ENCODE measurements at places on chromosomes 1 and 21. TPM values are rescaled to one million over a fixed set of nuclear protein-coding genes. Genes with fewer than 3 reads are reported as not detected.

S100A8 gene
- total RNA-seq: not detected

- H3K27ac ChIP-seq: no peak overlapping the region
- DNase-seq: no peak
- H3K4me3 ChIP-seq: no peak overlapping the region
- H3K27me3 ChIP-seq: no peaks in the 10 kb centered on the region
Observed at GRCh38 chr21:21714426-21714825, 716.2 kb downstream of the NCAM2 start.

DNA sequence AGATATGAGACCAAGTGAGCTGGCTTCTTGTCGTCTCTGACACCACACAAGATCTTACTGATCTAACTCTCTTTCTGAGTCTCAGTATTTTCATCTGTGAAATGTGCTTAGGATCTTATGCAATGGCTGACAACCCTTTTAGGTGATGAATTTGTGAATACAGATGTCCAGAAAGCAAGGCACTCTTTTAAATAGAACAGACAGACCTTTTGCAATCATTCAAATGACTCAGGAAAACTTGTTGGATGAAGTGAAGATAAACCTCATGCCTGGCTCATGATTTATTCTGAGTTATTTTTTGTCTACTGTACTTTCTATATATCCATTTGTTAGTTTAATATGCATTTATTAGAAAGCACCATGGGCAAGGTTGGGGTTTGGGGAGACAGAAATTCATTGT lies 411.3 kb downstream of the PTPRU start:
- no peaks in the 10 kb centered on the region for H3K27me3 ChIP-seq
- no peaks in the 10 kb centered on the region for H3K36me3 ChIP-seq
- no peak overlapping the region for H3K4me3 ChIP-seq

- no peak overlapping the region for H3K27ac ChIP-seq
- no peaks in the 10 kb centered on the region for H3K36me3 ChIP-seq
- H3K27me3 ChIP-seq: peaks cover 5% of the 10 kb centered on the region
- no peaks in the 10 kb centered on the region for H3K4me1 ChIP-seq
- H3K4me3 ChIP-seq: no peak overlapping the region
Observed at GRCh38 chr1:205447457-205448341, 8.1 kb downstream of the BLACAT1 start.

DNA sequence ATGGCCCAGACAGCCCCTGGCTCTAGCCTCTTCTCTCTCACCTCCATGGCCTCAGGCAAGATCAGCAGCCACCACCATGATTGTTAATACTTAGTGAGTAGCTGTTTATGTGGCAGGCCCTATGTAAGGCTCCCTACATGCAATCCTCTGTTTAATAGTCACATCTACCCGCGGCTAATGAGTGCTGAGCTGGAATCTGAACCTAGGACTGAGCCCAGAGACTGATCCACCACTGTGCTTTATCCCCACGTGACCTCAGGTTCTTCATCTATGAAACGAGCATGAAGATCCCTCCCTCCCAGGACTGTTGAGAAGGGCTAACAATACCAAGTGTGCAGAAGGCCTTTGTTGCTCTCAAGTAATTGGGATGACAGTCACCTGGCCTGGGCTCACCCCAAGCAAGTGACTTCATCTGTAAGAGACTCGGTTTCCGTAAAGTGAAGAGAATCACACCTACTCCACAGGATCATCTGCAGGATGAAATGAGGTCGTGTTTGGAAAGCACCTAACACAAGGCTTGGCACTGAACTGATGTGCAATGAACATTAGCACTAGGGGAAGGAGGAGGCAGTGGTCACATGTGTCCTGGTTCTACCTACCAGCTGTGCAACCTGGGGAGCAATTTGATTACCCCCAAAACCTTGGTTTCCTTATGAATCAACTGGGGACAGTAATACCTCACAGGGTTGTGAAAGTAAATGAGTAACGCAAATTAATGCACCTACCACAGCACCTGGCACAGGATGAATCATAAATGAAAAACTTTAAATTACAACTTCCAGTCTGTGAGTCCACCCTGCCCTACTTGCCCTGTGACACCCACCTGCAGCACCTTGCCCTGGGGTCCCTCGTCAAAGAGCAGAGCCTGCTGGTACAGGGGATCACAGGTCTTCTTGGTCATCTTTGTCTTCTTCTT lies 37.2 kb downstream of the RIMS3 start:
- H3K4me3 ChIP-seq: no peak overlapping the region
- no peak for DNase-seq
- no peaks in the 10 kb centered on the region for H3K27me3 ChIP-seq
- peaks cover 8% of the 10 kb centered on the region for H3K4me1 ChIP-seq
- H3K36me3 ChIP-seq: no peaks in the 10 kb centered on the region

DNA sequence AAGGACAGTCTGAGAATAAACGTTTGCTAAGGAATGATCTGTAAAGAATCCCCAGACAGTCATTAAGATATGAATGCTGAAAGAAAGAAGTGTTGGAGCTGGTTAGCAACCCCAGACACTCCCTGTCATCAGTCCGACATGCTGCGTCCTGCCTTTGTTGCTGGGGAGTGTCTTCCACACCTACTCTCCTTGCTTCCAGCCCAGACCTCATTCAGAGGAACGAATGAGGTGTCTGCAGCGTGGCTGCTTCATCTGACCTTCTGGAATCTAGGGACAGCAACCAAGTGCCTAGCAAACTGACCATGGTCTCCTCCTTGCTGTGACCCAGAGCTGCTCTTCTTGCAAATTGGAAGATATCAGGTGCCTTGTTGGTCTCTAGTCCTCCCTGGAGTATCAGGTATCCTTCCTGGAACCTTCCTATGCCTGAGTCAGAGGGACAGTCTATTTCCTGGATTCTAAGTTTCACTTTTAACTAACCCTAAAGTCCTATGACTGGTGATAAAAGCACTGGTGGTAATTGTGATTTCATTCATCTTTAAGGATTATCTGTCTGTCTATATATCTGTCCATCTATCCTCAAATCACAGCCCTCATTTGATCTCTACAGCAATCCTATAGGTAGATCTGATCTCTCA lies 45.3 kb downstream of the NFASC start:
- peaks cover 5% of the 10 kb centered on the region for H3K27me3 ChIP-seq
- no peaks in the 10 kb centered on the region for H3K36me3 ChIP-seq
- H3K4me1 ChIP-seq: no peaks in the 10 kb centered on the region
- no peak overlapping the region for H3K27ac ChIP-seq

All from CD4-positive, CD25-positive, alpha-beta regulatory T cell (primary cell).